ENCODE measurements at places on chromosomes 1 and 21.

DNA sequence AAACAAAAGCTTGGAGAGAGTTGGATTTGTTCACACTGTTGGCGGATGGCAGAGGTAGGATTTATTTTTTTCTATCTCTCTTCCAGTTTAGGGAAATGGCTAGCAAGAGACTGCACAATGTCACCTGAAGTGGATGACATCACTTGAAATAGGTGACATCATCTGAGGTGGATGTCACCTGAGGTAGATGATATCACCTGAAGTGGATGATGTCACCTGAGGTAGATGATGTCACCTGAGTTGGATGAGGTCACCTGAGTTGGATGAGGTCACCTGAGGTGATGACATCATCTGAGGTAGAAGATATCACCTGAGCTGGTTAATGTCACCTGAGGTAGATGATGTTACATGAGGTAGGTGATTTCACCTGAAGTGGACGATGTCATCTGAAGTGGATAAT, 413.4 kb downstream of the DSCAM start:
- no peak for DNase-seq

- DNase-seq: no peak
These were observed 390.4 kb downstream of the OMA1 start for GRCh38 chr1:58156124-58156468.

DNA sequence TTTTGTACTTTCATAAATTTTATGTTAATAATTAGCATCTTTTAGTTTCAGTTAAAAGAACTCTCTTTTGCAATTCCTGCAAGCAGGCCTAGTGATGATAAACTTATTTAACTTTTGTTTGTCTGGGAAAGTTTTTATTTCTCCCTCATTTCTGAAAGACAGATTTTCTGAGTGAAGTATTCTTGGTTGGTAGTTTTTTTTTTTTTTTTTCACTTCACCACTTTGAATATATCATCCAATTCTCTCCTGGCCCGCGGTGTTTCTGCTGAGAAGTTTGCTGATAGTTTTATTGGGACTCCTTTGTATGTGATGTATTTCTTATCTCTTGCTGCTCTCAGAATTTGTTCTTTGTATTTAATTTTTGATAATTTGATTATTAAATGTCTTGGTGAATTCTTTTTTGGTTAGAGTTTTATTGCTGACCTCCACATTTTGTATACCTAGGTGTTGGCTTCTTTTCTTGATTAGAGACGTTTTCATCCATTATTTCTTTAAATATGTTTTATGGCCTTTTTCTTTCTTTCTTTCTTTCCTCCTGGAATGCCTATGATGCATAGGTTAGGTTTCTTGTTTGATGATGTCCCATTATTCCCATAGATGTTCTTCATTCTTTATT, 45.9 kb downstream of the BRINP2 start:
- no peak for DNase-seq

DNA sequence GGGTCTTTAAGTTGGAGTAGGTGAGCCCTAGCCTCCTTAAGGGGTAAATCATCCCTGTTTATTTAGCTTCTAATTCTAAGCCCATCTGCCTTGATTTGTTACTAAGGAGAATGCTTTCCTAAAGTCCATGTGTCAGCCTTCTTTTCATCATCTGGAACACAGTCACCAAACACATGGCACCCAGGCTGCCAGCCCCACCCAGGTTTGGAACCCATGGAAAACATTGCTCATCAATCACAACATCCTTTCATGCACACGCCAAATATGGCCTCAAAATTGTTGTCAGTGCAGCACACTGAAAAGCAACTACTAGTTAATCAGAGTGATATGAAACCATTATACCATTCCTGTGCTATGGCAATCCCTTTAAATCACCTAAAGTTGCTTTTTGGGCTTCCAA, 386.7 kb upstream of the ESRRG start:
- no peak for DNase-seq

DNA sequence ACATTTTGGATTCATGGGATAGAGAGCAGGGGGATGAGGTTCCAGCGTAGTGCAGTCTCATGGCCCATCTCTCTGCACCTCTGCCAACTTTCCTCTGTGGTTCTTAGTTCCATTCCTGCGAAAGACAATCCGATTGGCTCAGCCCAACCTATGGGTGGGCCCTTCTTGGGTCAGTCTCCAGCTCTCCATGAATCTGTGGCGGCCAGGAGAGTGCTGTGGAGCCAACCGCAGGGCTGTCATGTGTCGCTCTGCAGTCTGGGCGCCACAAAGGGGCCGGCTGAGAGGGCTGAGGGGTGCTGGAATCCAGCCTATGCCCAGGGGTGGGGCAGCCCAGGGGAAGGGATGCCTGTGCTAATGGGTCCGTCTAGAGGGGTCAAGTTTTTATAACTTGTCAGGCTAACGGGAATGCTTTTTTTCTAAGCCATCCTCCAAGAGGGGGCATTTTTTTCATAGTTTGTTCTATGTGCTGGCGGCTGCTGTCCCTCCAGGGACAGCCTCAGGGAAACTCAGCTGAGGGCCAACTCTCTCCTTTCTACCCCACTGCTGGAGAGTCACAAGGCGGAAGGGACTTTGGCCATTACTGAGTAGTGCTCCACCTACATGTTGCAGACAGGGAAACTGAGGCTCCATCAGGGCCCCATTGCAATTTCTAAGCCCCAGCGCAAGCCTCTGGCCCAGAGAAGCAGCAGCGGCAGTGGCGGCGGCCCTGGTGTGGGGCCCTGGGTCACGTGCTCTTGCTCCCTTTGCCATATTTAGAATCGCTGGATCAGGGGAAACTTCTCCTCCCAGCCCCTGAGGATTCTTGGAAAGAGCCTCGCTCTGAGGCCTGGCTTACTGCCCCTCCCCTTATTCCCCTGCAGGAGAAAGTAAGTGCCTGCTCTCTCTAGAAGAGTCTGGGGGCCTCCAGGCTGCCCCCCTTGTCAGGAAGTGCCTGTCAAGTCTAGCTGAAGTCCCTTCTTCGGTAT, 23.4 kb downstream of the KCNQ4 start:
- DNase-seq: no peak

GRCh38 chr21:34782506-34783360, 113.9 kb downstream of the CLIC6 start:
- DNase-seq: peak; percentile 31

DNA sequence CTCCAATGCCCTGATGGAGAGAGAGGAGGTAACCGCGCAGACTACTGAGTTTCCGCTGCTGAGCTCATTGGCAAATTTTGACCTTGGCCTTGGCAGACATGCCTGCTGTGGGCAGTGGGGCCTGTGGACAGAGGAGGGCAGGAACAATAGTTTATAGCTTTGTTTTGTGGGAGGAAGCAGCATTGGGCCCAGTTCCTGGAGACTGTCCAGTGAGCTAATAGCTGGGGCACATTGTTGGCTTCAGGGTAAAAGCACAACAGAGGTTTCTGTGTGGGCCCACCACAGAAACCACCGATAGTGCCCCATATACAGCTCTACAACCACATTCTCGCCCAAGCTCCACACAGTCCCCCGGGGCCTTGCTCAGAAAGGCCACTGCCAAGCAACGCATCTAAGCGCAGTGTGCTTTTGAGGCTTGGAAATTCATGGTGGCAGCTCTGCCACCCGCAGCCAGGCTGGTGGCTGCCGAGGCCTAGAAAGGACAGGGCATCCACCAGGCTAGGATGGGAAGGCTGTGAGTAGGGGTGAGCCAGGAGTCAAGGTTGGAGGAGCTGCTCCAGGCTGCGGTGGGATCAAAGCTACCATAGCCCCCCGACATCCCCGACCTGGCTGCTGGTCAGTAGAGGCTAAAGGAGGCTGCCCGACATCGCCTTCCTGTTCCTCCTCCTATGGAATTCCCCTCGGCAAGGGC, 43.2 kb downstream of the NEK2 start:
- no peak for DNase-seq

- DNase-seq: peak; percentile 57
These were observed 146.0 kb upstream of the JUN start for GRCh38 chr1:58929671-58930325.

Measured in esophagus muscularis mucosa (tissue), 4 donors.